ENCODE measurements at places on chromosomes 6 and 20.

DNA sequence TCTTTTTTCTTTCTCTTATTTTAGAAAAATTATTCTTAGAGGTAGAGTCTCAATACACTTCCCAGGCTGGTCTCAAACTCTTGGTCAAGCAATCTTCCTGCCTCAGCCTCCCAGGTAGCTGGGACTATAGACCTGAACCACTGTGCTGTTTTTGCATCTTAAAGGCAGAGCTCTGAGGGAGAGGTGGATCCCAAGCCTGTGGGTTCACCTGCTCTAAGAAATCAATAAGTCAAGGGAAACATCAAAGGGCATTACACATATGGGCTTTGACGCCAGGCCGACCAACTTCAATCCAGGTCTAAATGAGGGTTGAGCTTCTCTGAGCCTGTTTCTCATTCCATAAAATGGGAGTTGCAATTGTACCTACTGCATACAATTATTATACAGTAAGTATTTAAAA, 223.9 kb downstream of the LY86 start:
- no peak for DNase-seq

DNA sequence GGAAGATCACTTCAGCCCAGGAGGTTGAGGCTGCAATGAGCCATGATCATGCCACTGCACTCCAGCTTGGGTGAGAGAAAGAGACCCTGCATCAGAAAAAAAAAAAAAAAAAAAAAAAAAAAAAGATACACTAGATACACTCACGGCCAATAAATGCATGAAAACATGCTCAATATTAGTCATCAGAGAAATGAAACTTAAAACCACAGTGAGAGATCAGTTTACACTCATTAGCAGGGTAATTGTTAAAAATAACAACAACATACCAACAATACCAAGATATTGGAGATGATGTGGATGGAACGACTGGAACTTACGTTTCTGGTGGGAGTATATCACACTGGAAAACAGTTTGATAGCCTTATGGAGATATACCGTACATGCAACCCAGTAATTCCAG, 29.9 kb downstream of the HS3ST5 start:
- no peak for DNase-seq

DNA sequence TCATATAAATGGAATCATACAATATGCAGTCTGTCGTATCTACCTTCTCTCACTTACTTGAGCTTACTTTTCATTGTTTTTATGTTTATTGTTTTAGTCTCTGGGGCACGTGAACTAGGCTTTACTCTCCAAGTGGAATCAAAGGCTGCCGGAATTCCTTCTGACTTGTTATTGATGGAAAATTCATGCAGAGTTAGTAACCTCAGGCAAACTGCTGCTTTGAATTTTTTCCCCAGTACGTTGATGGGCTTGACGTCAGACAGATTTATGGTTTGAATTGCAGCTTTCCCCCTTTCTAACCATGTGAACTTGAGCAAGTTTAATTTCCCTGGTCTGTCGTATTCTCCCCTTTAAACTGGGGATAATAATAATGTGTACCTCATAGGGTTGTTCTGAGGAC, 68.6 kb downstream of the ZDHHC14 start:
- DNase-seq, result no peak

- DNase-seq, result peak; percentile 71
Observed at GRCh38 chr6:137944793-137945498, 77.9 kb downstream of the TNFAIP3 start.

DNA sequence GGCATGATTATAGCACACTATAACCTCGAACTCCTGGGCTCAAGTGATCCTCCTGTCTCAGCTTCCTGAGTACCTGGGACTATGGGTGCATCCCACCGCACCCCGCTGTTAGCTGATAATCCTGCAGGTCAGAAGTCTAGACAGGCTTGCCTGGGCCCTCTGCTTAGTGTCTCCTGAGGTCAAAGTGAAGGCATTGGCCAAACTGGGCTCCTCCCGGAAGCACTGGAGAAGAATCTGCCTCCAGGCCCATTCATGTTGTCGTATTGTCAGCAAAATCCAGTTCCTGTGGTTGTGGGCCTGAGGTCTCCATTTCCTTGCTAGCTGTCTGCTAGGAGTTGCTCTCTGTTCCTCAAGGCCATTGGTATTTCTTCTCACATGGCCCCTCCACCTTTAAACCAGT, 6.3 kb upstream of the MROH8 start:
- DNase-seq, result no peak

All from cardiac fibroblast (primary cell).